ENCODE measurements at places on chromosomes 11 and 22.

DNA sequence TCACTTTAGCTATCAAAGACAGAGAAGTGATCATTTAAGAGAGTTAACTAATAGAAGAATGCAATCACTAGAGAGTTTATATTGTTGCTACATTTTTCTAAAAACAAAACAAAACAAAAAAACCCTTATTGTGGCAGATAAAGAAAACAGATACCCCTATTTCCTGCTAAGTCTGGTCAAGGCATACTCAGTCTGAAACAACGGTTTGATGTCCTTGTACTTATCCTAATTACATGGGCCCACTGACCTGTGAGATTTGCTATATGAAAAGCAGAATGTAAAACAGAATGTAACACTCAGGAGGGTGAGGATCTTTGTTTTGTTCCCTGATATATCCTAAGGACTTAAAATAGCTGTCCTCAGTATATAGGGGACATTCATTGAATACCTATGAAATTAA lies 24.6 kb downstream of the MAML2 start:
- no peak for DNase-seq

DNA sequence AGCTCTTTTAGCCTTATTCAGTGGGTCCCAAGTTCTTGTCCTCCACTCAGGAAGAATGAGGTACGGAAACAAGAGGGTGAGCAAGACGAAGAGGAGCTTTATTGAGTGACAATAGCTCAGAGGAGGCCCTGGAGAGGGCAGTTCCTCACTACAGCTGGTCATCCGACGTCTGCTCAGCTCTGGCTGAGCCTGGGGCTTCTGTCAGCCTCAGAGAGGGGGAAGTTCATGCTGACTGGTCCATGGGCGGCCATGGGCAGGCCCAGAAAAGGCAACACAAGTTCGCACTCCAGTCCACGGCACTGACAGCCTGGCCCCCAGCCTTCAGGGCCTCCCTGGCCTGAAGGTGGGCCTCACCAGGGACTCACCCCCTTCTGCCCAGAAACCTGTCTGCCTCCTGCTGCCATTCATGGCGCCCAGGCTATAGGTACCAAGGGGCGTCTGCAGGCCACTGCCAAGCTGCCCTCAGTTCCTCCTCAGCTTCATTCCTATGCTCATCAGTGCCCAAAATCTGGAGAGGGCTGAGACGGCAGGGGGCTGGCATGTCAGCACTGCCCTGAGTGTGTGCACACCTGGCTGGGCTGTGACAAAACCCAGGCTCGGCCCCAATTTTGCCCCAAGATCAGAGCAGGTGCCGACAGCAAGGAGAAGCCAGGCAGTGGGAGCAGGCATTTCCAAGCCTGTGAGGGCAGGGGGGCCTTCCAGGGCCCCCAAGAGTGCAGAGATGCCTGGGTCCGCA lies 21.7 kb upstream of the KIAA0930 start:
- no peak for DNase-seq

DNA sequence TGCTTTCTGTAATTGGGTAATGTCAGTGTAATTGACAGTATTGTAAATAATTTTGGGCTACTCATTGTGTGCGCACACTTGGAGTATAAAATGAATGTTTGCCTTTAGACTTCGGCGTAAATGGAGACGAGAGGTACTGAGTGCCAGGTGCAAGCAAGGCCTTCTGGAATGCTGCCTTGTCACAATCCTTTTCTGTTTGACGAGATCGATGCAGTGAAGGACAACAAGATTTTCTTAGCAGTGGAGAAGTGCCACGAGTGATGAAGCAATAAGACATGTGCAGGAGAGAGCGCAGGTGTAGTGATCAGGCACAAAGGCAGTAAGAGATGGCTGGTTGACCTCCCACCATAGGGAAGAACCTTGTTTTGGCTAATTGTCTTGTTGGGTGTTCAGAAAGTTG lies 67.5 kb downstream of the DDX10 start:
- peak; percentile 74 for DNase-seq

- DNase-seq = no peak
Observed at GRCh38 chr22:41862160-41862529, 29.2 kb downstream of the SREBF2 start.
